HT-29 (cell line): ENCODE measurements at places on chromosomes 6 and 20. TPM values are rescaled to one million over a fixed set of nuclear protein-coding genes. Genes with fewer than 3 reads are reported as not detected.

DNA sequence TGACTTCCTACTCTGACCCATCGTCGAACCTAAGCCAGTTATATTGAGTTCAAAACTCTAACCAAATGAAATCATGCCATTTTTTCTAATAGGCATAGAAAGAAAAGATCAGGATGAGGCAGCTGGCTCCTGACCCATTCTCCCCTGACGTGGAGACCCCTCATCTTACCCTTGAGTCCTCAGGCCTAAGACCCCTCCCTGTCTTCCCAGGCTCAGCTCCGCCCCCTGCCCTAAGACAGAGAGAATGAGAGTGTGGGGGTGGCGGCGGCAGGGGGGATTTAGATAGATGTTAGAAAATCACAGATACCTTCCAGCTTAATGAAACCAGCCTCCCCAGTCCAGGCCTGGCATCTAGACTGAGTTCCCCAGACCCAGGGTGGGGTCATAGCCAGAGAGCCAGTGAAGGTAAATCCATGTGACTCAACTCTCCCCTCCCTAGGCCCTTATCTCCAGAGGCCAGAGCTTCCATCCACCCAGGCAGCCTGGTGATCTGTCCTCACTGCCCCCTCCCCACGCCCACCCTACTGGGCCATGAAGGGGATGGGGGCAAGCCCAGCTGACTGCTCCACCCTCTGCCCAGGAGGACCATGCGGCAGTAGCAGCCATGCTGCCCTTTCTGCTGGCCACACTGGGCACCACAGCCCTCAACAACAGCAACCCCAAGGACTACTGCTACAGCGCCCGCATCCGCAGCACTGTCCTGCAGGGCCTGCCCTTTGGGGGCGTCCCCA, 6.8 kb downstream of the TMEM63B start:
- no peak for DNase-seq

- DNase-seq = no peak
Measured at GRCh38 chr20:57389695-57390603, 1.2 kb upstream of the RBM38 start.

DNA sequence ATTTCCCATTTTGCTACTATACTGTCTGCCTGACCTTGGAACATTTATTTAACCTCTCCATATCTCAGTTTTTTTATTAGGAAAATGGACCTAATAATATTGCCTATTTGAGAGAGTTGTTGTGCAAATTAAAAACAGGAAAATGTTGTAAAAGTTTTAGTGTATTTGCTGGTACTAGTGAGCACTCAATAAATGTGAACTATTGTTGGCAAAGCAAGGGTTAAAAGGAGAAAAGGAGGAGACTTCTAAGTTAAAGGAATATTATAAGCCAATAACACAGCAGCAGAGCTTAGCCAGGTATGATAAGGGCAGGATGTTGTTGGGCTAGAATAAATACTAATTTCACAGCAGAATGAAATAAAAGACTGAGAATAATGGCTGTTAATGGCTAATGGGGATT, 211.9 kb upstream of the FUT9 start:
- DNase-seq = no peak

GRCh38 chr20:17369506-17369905, 142.7 kb downstream of the PCSK2 start:
- no peak for DNase-seq

DNA sequence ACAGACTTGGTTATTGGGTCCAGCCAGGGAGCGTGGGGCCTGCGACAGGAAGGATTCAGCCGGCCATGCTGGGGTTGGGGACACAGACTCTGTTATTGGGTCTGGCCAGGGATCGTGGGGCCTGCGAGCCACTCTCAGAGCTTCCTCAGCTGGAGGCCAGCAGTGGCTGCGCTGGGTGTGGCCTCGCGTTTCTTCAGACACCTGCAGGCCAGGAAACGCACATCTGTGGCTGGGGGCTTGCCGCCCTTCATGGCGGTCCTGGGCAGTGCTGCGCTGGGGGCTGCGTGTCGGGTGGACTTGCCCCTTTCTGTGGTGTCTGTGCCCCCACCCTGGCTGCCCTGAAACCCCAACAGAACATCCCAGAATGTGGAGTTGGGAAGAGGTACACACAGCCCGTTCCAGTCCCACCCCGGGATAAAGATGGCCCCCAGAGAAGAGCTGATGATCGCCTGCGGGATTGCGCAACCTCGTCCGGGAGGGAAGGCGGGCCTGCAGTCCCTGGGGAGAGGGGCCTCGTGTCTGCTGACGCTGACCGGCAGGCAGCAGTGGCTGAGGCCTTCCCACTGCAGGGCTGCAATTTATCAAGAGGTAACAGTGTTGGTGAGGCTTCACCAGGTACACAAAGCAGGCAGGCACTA, 16.9 kb upstream of the MTG2 start:
- no peak for DNase-seq

- DNase-seq = no peak
Measured at GRCh38 chr20:33725607-33726264, 5.6 kb upstream of the PXMP4 start.

DNA sequence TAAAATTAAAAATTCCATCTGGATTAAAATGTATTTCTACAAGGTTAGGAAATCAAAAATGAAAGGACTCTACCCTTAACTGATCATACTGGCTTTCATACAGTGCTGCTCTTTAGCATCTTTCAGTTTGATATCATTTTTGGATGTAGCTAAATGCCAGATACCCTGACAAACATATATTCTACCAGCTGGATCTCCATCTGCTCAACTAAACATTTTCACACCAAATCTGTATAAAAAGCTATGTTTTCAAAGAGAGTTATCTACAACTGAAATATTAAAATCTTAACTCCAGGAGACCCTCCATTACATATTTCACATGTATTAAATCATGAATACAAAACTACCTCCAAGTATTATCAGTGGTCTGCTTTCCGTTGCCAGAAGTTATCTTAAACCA, 95.7 kb downstream of the EPHA7 start:
- no peak for DNase-seq

DNA sequence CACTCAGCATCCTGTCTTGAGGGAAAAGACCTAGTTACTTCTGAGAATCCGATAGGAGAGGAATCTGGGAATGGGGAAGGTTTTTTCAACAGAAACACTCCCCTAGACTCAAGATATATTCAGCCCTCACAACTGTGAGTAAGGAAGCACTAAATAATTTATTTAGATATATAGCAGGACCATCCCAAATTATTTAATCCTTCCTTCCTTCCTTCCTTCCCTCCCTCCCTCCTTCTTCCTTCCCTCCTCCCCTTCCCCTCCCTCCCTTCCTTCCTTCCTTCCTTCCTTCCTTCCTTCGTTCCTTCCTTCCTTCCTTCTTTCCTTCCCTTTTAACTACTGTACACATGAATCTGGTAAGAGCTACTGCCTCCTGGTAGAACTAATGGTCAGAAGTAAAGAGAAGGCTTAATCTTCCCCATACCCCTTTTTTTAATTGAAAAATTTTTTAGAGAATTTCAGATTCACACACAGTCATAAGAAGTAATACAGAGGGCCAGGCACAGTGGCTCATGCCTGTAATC, 10.1 kb downstream of the SLC24A3 start:
- DNase-seq = no peak

- DNase-seq = no peak
Measured at GRCh38 chr6:139877828-139878405, 503.5 kb upstream of the CITED2 start.

DNA sequence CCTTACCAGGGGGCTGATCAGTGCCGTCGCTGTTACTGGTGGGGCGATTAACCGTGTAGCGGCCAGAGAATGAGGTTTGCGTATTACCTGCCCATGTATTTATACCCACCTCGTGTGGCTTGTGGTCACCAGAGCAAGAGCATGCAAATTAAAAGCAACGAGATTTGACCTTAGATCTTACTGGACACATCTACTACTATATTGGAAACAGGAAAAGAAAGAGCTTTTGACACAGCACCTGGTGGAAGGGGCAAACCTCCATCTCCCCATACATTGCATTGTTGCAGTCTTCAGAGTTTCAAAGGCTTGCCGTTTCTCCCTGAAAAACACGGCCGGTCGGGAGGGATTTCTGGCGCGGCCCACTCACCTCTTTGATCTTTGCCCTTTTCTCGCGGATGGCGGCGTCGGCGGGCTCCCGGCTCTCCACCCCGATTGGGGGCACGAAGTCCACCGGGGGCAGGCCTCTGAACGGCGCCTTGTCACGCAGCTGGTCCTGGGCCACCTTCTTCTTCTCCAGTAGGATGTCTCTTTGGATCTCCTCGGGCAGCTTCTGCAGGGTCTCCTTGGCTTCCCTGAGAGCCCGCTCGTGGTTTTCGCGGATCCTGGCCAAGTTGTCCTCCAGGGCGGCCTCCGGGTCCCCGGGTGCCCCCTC, 1.3 kb downstream of the MAN1A1 start:
- no peak for DNase-seq

DNA sequence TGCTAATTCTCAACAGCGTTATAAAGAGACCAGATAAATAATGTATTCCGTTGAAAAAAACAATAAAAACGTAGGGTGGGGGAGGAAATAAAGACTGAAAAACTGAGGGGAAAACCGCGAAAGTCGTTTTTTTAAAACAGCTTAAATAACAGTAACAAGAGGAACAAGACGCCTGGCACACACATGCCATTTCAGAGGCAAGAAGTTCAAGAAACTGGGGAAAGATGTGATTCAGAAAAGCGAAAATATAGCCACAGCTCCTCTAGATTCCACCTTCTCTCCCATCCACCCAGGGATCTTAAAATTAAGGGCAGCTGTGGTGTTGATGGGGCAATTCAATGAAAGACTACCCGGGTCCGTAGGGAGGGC, 1.3 kb downstream of the EPB41L2 start:
- no peak for DNase-seq

GRCh38 chr6:159077123-159077522, 32.3 kb upstream of the TAGAP start:
- no peak for DNase-seq

- no peak for DNase-seq
Measured at GRCh38 chr20:61758564-61759200, 307.0 kb downstream of the TAF4 start.

GRCh38 chr20:63093966-63094766, 87.4 kb upstream of the BHLHE23 start:
- DNase-seq = no peak

- DNase-seq = no peak
Measured at GRCh38 chr6:163955756-163956155, 541.2 kb downstream of the QKI start.

- DNase-seq = no peak
Measured at GRCh38 chr20:59013959-59014608, 5.1 kb upstream of the TUBB1 start.

DNA sequence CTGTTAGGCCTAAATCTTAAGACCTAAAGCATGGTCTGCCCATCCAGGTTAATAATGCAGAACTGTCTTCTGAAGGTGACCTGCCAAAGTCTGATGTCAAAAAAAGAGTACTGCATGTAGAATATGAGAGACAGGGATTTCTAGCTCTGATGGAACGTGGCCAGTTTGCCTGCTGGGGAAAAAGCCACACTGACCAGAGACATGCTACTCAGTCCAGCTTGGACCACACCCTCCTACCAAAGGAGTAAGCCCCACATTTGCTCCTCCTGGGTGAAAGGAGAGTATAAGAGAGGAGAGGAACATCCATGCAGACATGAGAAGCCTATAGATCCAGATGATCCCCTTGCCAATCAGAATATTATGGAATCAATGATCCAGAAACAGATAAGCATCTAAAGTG, 229.9 kb upstream of the RUNX2 start:
- no peak for DNase-seq

DNA sequence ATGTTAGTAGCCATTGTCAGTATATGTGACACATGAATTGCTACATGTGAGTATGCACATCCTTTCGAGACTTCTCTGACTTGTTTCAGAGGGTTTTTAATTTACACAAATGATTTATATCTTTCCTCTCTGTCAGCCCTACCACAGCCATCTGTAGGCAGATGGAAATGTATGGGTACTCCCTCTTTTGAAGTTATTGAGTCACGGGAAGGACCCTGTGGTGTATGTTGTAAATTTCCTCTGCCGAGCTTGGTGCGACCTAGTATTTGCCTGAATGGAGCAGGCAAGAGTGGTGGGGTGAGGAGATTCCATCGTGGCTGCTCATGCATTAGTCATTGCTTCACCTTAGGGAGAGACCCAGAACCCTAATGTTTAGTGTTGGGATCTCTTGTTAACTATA, 171.9 kb downstream of the JARID2 start:
- no peak for DNase-seq

DNA sequence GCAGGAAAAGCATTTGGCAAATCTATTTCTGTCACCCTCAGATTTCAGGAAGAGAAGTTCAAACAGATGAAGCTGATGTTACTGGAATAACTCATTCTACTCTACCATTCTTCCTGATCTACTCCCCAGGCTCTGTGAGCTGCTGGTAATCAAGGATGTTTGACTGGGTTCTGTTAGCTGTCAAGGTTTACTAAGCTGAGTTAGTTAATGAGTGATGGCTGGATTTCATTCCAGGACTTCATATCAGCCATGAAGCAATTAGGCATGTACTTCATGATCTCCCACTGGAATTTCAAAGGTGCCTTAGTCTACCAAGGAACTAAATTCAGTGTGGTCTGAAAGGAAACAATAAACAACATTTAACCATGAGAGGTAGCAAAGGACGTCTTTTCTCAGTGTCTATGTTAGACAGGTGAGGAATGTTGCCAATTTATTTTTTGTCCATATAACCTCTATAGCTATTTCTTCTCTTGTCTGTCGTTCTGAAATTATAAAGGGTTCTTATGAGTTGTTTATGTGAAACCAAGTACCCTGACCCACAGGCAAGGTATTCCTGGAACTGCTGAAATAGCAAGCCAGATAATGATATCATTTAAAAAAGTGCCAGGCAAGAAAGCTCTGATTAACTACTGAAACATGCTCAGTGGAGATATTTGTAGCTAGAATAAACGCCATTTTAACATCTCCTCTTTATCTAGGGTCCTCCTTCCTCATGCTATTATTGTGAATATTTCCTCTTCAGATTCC, 112.9 kb downstream of the BACH2 start:
- DNase-seq = no peak

The PAX1 gene
- total RNA-seq = not detected in 2 replicates

The SLC22A7 gene
- not detected in 2 replicates for total RNA-seq

The C6orf141 gene
- 36.8 and 45.8 TPM in 2 replicates for total RNA-seq

The MTFR2 gene
- 5.2 and 5.7 TPM in 2 replicates for total RNA-seq

The GSTA3 gene
- total RNA-seq = not detected in 2 replicates

The RBPJL gene
- not detected in 2 replicates for total RNA-seq

The HDGFL1 gene
- total RNA-seq = not detected in 2 replicates
